ENCODE measurements at places on chromosomes 16 and 17. TPM values are rescaled to one million over a fixed set of nuclear protein-coding genes. Genes with fewer than 3 reads are reported as not detected.

DNA sequence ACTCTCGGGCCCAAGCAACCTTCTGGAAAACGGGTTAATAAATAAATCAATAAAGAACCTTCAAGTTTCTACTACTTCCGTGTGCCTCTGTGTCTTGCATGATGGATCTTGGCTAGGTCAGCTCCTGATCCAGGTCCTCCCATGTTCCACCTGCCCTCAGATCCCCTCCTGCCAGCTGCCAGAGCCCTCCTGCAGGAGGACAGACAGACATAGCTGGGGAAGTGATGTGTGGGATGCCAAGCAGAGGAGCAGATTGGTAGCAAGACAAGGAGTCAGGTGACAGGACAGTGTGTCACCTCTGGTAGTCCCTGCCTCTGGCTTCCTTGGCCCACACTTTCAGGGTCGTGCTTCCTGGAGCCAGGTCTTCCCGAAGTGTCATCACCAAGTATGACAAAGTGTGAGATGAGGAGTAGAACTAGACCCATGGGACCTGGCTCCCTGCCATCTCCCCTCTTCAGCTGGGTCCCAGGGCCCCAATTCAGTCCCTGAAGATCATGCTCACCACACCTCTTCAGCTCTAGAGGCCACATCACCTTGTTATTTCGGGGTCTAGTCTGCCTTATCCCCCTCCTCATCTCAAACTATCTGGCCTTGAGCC lies 1.0 kb upstream of the EPN3 start:
- DNase-seq: no peak

DNA sequence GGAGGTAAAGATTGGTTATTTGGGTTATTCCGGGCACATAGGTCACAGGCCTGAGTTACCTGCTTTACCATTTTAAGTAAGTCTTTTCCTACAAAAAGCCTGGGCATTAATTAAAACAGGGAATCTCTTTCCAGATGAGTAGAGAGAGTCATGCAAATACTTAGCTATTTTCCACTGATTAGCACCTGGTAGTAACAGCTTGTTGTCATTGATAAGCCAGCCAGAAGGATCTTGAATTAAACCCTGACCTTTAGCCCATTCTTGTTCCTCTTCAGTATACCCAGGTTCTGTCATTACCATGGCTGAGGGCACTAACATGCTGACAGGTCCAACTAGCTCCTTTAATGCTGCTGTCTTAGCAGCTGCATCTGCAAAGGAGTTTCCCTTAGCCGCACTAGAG lies 44.4 kb upstream of the ARL4D start:
- DNase-seq: no peak

DNA sequence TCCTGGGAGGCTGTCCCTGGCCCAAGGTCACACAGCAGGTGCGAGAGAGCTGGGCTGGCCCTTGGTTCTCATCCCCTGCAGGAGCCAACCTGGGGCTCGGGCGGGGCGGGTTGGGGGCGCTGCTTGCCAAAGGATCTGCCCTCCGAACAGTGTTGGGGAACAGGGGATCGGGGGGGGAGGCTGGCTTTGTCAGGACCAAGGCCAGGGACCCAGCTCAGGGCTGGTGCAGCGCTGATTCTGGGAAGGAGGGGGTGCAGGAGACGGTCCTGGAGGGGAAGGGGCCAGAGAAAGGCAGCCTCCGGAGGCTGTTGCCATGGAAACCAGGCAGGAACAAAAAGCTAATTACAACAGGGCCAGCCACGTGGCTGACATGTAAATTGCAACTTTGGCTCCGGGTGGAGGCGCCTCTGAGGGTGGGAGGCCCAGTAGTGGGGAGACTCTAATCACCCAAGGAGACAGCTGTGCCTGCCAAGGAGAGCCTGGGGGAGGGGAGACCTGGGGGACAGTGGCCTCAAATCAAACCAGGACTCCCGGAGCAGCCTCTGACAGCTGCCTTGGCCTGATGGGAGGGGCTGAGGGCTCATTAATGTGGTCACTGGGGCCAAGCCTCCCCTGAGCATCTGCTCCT lies 1.3 kb downstream of the TUBB3 start:
- peak; percentile 55 for DNase-seq

DNA sequence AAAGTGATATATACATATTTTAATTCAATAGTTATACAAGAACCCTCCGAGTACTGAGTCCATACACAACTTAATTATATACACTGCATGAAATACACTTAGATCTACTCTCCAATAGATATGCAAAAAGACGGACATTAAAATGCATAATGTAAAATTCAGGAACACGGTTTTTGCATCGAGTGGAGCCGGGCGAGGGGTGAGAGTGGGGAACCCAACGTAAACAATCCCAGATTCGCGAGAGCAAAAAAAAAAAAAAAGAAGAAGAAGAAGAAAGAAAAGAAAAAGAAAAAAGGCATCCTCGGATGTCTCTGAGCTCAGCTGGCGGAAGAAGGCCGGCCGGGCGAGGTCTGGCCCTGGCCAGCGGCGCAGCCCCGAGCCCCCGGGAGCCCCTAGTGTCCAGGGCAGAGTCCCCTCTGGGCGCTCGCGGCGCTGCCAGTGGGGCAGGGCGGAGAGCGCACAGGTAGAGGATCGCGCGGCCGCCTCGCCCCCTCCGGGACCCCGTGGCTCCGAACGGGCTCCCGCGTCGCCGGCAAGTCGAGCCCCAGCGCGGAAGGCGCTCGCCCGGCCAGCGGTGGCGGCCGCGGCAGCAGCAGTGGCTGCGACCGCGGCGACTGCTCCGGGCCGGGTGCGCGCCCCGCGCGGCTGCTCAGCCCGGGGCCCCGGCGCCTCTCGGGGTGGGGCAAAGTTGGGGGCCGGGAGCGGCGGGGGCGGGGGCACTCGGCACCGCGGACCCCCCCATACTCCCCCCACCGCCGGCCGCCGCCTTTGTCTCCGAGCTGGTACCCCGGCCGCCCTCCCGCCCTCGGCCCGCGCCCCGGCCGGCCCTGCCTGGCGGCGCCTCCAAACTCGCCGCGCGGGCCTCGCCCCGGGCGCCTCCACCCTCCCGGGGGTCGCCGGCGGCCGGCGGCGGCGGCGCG lies 9.6 kb upstream of the ZFHX3 start:
- DNase-seq: no peak

DNA sequence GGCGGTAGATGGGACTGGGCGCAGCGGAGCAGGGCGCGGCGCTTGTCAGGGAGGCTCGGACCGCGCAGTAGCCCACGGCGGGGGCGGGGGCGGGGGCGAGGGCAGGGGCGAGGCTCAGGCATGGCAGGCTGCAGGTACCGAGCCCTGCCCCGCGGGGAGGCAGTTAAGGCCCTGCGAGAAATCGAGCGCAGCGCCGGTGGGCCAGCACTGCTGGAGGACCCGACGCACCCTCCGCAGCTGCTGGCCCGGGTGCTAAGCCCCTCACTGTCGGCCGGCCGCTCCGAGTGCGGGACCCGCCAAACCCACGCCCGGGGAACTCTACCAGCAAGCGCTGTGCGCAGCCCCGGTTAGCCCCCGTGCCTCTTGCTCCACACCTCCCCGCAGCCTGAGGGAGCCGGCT lies 90.2 kb upstream of the RPL38 start:
- DNase-seq: no peak

DNA sequence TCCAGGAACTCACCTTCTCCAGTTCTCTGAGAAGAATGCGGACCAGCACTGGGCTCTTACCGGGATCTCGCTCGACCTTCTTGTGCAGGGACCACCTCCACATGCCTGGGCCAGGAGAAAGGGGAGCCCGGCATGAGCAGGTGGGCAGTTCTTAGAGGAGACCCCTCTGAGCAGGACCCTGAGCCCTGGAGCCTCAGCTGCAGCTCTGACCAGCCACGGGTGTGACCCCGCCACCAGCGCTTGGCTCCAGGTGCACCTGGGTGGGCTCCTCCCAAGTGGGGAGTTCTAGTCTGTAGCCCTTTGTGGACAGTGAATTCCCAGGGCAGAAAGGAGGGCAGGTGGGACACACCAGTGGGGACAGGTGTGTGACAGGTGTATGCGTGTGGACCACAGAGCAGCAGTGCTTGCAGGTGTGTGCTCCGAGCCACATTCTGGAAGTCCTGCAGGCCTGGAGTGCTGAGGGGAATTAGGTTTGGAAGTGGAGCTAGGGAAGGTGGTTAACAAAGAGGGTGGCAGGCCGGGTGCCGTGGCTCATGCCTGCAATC lies 28.9 kb downstream of the PIK3R6 start:
- DNase-seq: no peak

- DNase-seq: no peak
These were observed 45.5 kb upstream of the DNAH17 start for GRCh38 chr17:78622491-78623265.

- no peak for DNase-seq
These were observed 45.2 kb downstream of the TOX3 start for GRCh38 chr16:52501746-52502145.

DNA sequence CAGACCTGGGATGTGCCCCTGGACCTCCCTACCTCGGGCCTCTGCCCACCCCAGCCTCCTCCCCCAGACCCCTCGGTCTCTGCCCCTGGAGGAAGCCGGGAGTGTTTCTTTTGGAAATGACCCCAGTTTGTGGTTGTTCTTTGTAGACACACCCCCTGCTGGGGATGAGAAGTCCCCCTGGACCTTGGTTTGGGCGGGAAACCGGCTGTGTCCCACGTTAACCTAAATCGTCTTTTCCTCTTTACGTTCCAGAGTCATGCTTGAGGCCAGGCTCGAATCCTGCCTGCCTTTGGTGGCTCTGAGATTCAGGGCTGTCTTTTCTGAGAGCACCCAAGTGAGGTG lies 116.6 kb downstream of the METRNL start:
- no peak for DNase-seq

GRCh38 chr17:19415806-19416775 lies 5.1 kb downstream of the RNF112 start:
- DNase-seq: no peak

DNA sequence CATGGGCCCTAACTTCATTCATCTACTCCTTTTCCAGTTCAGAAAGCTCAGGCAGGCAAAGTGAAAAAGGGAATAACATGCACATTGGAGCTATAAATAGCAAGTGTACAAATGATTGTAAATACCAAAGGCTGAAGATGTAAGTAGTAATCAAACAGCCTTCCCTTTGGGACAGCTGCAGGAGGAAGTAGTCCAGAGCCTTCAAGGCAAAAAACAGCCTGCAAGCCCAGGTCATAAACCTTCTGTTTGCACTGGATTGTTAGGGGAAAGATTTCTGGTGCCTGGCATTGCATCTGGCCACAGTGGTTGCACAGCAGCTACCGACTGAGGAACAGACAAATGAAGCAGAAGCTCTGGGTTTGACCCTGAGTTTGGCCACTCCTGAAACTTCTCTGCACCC lies 98.6 kb upstream of the PMFBP1 start:
- DNase-seq: no peak

DNA sequence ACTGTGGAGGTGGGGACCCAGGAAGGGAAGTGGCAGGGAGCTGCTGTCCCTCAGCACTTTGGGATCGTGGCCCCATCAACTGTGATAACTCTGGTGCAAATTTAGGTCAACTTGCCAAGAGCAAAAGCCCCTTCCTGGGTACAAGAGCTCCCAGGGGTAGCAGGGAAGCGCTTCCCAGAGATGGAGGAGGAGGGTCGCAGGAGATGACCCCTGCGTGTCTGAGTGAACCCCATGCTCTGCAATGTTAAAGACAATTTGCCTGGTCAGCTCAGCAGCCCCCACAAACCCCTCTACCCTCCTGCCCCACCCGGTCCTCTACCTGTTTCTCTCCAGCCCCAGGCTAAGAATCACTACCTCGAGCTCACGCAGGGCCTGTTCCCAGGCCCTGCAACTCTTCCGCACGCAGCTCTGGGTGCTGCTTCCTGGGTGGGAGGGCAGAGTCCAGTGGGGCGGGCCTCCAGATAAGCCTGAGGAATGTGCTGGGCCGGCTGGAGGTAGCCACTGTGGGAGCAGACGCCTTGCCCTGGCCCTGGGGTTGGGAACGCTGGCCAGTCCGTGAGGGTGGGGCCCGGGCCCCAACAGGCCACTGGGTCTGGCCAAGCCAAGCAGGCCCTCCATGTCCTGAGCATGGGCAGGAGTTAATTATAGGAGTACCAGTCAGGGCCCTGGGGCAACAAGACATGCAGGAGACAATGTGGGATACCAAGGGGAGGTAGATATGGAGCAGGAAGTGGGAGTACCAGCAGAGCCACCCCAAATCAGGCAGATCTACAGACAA lies 6.1 kb downstream of the DOK4 start:
- DNase-seq: no peak

GRCh38 chr17:33602981-33603380 lies 309.9 kb upstream of the ASIC2 start:
- peak; percentile 10 for DNase-seq

DNA sequence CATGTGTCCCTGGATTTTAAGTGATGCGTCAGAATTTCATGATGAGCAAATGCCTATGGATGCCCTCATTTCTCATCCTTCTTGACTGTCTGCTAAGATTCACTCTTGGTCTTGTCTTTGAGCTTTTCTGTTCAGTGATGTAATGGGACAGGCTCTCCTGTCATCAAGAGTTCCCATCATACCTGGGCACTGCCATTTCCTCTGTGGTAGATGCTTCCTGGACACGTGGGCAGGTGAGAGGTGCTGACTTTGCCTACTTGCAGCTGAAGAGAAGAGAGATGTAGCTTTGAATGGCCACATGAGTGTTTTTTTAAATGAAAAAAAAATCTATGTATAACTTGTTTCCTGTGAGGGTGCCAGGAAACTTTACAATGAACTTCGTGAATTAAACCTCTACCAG lies 557.7 kb downstream of the MAF start:
- DNase-seq: no peak

GRCh38 chr17:51029568-51030463 lies 90.9 kb downstream of the SPAG9 start:
- no peak for DNase-seq

DNA sequence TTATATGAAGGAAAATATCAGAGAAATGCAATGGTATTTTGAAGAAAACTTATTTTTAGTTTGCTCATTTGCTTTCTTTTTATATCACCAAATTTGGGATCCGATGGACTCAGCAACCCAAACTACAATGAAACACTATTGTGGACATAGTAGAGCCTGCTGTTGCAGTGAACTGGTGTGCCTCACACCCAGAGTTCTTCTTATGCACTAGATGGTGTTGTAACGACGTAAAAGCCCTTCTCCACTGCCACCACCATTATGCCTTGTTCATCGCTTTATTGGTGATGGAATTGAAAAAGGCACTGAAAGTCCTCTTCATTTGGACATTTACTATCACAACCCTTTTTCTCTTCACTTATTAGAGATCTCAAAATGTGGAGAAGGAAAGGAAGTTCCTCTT lies 381.3 kb downstream of the CDH8 start:
- no peak for DNase-seq

GRCh38 chr16:88447881-88448280 lies 5.2 kb upstream of the ZFPM1 start:
- no peak for DNase-seq

SCARF1 gene
- polyA plus RNA-seq: 6.3 TPM

GPS1 gene
- 102 TPM for polyA plus RNA-seq

COPZ2 gene
- polyA plus RNA-seq: 15.3 TPM

SEPTIN12 gene
- polyA plus RNA-seq: 0.57 TPM

KRT17 gene
- polyA plus RNA-seq: 1.1 TPM

CDRT15 gene
- 1.2 TPM for polyA plus RNA-seq

ITGAD gene
- 0.52 TPM for polyA plus RNA-seq

ALDH3A1 gene
- polyA plus RNA-seq: 1.2 TPM
